Hippocampal formation (tissue), 2 donors: ENCODE measurements at places on chromosomes 5 and 9.

- DNase-seq = no peak
Observed at GRCh38 chr5:42984307-42984706, 55.8 kb downstream of the ANXA2R start.

- no peak for DNase-seq
Observed at GRCh38 chr5:77066823-77067442, 20.2 kb downstream of the ZBED3 start.

- no peak for DNase-seq
Observed at GRCh38 chr5:38284384-38284783, 26.0 kb downstream of the EGFLAM start.

DNA sequence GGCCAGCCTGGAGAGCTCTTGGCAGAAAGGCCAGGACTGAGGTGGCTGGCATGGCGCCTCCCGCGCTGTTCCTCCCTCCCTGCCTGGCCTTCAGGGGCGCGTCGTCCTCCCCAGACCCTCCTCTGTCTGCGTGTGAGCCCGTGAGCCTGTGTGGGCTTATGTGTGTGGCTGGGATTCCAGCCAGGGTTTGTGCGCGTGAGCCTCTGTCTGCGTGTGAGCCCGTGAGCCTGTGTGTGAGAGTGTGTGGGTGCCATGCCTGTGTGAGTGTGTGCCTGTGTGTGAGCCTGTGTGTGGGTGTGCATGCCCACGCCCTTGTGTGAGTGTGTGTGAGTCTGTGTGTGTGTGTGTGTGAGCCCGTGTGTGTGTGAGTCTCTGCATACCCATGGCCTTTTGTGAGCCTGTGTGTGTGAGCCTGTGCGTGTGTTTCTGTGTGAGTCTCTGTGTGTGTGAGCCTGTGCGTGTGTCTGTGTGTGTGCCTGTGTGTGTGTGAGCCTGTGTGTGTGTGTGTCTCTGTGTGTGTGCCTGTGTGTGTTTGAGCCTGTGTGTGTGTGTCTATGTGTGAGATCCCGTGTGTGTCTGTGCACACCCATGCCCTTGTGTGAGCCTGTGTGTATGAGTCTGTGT, 13.0 kb downstream of the RXRA start:
- no peak for DNase-seq

DNA sequence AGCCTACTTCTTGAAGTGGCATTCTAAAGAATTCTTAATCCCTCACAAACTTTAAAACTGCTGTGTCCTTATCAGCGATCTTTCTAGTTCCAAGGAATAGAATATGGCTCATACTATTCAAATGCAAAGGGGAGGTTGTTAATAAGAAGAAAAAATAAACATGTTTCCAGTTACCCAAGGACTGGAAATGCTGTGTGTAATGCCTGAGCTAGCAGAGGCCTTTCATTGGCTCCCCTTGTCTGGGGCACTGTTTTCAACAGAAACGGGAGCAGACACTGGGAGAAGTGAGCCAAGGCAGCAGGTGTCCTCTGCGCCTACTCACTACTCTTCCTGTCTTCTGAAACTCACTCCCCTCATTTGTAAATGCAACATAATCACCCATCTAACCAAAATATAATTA, 253.0 kb downstream of the MARCHF11 start:
- DNase-seq = no peak

- no peak for DNase-seq
Observed at GRCh38 chr5:159091065-159091464, 8.7 kb downstream of the EBF1 start.

GRCh38 chr9:137721899-137722298, 103.1 kb downstream of the EHMT1 start:
- no peak for DNase-seq

DNA sequence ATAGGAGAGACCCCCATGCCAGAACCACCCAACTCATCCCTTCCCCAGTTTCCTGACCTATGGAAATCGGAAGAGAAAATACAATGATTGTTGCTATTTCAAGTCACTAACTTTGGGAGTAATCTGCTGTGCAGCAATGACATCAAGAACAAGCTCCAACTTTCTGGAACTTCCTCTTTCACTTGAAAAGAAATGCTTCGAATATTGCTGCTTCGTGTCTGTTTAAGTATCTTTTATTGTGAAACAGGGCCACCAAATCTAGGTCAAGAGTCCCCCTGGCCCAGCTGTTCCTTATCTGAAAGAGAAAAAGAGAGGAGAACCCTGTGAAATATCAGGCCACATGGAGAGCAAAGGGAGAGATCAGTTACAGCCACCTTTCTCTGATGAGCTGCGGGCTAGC, 59.4 kb upstream of the DNAH5 start:
- DNase-seq = no peak

GRCh38 chr5:83645936-83646335, 74.7 kb downstream of the HAPLN1 start:
- DNase-seq = no peak

- no peak for DNase-seq
Observed at GRCh38 chr5:98898743-98899142, 30.1 kb downstream of the CHD1 start.

- no peak for DNase-seq
Observed at GRCh38 chr5:74631081-74631953, 9.2 kb downstream of the ENC1 start.

- no peak for DNase-seq
Observed at GRCh38 chr5:14316471-14316870, 173.3 kb downstream of the TRIO start.

DNA sequence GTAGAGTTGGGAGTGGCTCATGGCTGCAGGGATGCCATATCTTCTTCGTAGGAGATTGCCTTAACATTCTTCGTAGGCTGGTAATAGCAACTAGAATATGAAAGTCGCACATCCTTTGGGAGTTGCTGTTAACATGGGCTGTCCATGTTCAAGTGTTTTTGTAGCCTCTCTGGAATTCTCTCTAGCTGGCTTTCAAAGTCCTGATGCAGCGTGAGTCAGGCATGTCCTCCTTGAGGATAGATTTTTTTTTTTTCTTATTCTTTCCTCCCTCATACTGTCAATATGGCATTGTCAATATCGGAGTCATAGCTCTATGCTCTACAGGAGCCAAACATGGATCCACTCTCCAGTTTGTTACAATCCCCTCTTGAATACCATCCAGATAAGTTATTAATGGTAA, 494.8 kb upstream of the WWC1 start:
- DNase-seq = no peak

DNA sequence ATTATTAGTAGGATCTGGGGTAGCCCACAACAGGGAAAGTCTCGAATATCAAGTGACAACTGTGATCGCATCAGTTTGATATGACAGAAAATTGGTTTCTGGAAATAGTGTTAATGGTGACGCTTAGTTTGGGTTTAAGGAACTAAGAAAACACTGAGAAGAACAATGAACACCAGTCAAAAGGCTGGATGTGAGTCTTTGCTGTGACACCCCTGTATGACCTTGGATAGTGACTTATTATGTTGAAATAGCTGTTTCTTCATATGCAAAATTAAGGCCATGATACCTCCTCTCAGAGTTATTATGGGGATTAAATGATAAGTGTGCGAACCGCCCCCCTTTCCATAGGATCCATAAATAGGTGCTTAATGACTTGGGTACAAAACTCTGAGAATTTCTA, 926 bp downstream of the DNAJC25 start:
- no peak for DNase-seq

GRCh38 chr5:115343855-115344254, 47.4 kb upstream of the CCDC112 start:
- DNase-seq = no peak

- DNase-seq = no peak
Observed at GRCh38 chr9:134293611-134294152, 32.6 kb upstream of the RXRA start.

DNA sequence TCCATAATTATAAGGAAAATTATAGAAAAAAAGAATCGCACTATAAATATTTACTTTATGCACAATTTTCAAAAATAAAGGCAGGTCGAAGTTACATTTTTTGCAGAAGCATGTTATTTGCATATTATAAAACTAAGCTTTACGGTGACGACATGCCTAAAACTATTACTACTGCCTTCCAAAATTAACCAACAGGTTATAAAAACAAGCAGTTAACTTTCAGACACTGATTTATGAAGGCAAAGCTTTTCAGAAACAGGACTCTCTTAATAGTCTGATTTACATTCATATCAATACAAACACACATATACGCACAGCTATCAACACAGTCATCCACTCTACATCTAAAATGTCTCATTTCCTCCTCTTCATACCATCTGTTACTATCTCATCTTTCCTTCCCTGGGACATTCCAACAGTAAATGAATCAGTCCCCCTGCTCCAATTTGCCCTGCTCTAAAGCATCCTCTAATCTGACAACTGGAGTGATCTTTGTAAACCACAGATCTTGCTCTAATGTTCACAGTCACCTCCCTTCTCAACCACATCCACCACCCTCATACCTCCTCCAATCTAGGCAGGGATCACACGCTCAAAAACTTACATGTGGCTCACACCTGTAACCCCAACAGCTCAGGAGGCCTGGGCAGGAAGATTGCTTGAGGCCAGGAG, 21.6 kb downstream of the FBXW11 start:
- no peak for DNase-seq

GRCh38 chr5:118561235-118561634, 427.1 kb downstream of the DTWD2 start:
- no peak for DNase-seq

GRCh38 chr5:68646144-68646543, 430.6 kb downstream of the PIK3R1 start:
- no peak for DNase-seq

- no peak for DNase-seq
Observed at GRCh38 chr5:80714570-80715298, 60.0 kb upstream of the DHFR start.

- no peak for DNase-seq
Observed at GRCh38 chr5:141431286-141431685, 979 bp downstream of the PCDHGA12 start.

- DNase-seq = no peak
Observed at GRCh38 chr5:103101079-103101750, 18.7 kb downstream of the GIN1 start.

DNA sequence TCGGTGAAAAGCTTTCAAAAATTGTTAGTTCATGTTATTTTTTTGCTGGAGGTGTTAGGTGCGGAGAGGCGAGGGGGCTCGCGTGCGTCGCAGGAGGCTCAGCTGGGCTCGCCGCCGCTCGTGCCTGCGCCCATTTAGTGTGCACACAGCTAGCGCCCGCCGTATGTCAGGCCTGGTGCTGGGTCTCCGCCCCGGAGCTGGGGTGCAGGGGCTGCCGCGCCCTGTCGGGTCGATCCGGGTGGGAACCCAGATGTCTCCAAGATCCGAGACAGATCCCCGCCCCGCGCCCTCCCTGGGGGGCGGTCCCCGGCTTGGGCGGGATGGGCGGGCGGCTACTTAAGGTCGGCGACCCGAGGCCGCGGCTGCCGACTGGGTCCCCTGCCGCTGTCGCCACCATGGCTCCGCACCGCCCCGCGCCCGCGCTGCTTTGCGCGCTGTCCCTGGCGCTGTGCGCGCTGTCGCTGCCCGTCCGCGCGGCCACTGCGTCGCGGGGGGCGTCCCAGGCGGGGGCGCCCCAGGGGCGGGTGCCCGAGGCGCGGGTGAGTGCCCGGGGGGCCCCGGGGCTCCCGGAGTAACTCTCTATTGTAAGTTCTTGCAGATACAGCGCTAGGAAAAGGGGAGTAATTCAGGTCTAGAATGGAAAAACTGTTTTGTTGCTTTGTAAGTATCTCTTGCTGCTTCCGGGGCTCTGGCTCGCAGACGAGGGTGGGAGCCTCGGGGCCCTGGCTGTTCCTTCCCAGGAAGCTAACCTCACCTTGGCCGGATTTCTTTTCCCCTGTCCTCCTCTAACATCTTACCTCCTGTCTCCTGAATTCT, 31.7 kb downstream of the GSN start:
- DNase-seq = no peak
